Right renal pelvis (tissue), 4 donors: ENCODE measurements at places on chromosomes 1 and 21. TPM values are rescaled to one million over a fixed set of nuclear protein-coding genes. Genes with fewer than 3 reads are reported as not detected.

AIRE gene
- polyA plus RNA-seq: 0.32 TPM

ARMH1 gene
- 3.2 TPM for polyA plus RNA-seq

RNU1-2 gene
- polyA plus RNA-seq: not detected

IL19 gene
- polyA plus RNA-seq: 0.65 TPM

PLA2G2A gene
- polyA plus RNA-seq: not detected

A3GALT2 gene
- not detected for polyA plus RNA-seq

GJA8 gene
- 0.31 TPM for polyA plus RNA-seq

GBP5 gene
- polyA plus RNA-seq: 0.61 TPM

SEMA4A gene
- polyA plus RNA-seq: 20.4 TPM

C1orf174 gene
- 28.2 TPM for polyA plus RNA-seq
